ENCODE measurements at places on chromosomes 6 and 20. TPM values are rescaled to one million over a fixed set of nuclear protein-coding genes. Genes with fewer than 3 reads are reported as not detected.

- no peak for DNase-seq
These were observed 70.3 kb downstream of the PKHD1 start for GRCh38 chr6:52016915-52017748.

- no peak for DNase-seq
These were observed 21.0 kb downstream of the ZMYND8 start for GRCh38 chr20:47335251-47336128.

- peak; percentile 38 for DNase-seq
These were observed 65.9 kb downstream of the DLL1 start for GRCh38 chr6:170224694-170225660.

GRCh38 chr6:1485678-1486077, 96.3 kb downstream of the FOXF2 start:
- DNase-seq, result peak; percentile 90

DNA sequence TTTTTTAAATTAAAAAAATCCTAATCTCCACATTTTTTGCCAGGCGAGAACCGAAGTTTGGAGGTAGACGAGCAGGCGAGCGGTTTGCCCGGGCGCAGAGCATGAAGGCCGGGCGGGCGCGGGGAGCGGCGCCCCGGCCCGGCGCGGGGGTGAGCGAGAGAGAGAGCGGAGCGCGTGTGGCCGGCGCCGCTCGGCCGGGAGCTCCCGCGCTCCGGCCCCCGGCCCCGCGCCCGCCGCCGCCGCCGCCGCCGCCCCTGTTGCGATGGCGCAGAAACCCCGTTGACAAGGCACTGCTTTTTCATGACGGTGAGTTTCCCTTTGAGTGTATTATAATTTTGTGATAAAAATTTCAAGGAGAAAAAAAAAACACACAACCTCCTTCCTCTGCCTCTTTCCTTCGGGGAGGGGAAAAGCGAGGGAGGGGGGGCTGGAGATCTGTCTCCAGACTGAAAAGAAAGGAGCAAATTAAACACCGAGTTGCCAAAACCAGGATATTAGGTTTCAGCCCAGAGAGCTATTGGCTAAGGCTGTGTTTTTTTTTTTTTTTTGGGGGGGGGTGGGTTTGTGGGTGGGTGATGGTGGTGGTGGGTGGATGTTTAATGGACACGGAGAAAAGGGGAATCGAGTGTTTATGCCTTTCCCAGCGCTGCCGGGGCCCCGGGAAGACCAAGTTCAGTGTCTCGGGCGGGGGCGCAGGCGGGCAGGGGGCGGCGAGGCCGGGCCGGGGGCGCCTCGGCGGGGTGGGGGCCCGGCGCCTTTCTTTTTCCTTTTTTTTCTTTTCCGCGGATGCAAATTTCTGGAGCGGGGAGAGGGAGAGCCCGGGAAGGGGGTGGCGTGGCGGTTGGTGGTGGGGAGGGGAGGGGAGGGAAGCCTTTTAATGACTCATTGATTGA, at the start of gene BICRAL:
TSS of gene BICRAL (plus strand) at position 257 of the 893 bp plus-strand sequence. CDS start 39,971 bp downstream, outside the sequence.
- DNase-seq, result peak; percentile 83

The SNAP91 gene
- not detected for total RNA-seq

The UBD gene
- total RNA-seq, result not detected

The RBPJL gene
- total RNA-seq, result not detected

All from HT1080 (cell line).